Midbrain (tissue), 1 donor: ENCODE measurements at places on chromosomes 2 and 18.
A peak's percentile ranks its signal among the peaks of the same experiment; 100 is the strongest.

- no peak for DNase-seq
Observed at GRCh38 chr18:56709463-56709862, 58.3 kb downstream of the WDR7 start.

DNA sequence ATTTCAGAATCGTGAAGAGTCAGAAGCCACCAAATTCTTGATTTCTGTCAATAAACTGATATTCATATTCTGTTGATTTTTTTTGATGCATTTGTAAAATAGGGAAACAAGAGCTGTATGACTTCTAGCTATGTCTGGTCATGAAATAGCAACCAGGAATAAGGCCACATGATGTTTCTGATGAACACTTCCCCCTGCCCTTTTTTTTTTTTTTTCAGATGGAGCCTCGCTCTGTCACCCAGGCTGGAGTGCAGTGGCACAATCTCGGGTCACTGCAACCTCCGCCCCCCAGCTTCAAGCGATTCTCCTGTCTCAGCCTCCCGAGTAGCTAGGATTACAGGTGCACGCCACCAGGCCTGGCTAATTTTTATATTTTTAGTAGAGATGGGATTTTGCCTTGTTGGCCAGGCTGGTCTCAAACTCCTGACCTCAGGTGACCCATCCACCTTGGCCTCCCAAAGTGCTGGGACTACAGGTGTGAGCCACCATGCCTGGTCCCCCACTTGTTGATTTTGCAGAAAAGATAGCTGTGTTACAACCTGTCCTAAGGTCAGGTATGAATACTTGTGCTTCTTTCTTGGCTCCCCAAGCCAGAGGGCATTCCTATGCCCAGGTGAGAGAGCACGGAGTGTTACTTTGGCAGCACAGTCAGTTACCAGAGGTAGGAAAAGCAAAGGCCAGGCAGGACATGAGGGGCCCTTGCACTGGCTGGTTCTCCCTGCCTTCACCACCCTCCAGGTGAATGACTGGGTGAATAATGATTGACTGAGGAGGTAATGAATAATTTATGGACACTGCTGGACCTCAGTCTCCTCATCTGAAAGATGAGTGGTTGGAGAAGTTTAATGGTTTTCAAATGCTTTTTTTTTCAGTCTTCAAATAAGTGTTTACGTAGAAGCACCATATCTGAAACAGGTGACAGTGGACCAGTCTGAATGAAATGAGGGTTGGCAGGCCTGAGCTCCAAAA lies 39.6 kb downstream of the PAX8 start:
- no peak for DNase-seq

GRCh38 chr18:22228976-22229375 lies 59.6 kb downstream of the GATA6 start:
- no peak for DNase-seq

DNA sequence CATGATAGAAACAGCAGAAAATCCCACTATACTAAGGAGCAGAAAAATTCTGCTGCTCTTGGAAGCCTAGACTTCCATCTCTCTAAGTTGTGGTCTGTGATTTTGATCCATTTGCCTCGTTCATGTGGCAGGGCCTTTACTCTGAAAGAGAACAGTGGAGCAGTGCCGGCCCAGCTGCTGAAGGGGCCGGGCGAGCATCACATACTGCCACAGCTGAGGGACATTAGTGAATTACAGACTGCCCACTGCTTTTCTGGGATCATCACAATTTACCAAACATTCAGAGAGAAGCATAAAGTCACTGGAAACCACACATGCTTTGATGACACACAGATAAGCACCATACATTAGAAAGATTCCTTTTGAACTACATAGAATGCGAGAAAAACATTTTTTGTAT lies 217.0 kb upstream of the BOD1L2 start:
- DNase-seq, result peak; percentile 17

- DNase-seq, result no peak
Observed at GRCh38 chr2:157364257-157364974, 38.8 kb upstream of the ERMN start.

- no peak for DNase-seq
Observed at GRCh38 chr2:65311049-65311448, 83.4 kb downstream of the ACTR2 start.

GRCh38 chr2:159661286-159661685 lies 44.9 kb upstream of the BAZ2B start:
- no peak for DNase-seq

DNA sequence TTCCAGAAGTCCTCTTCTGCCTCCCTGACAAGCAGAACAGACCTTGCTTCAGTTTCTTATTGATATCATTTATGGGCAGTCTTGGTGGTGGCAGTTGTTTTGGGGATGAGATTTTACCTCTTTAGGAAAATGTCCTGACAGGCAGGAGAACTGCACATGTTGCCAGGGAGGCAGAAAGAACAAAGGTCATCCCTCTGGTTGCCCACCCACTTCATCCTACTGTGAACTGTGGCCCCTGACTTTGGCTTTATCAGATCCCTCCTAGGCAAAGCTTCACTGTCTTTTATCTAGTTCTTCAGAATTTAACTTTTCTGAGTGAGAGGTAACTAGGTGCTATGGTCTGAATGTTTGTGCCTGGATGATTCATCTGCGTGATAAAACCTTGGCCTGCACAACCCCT lies 2071.3 kb upstream of the CELF4 start:
- DNase-seq, result no peak

- DNase-seq, result no peak
Observed at GRCh38 chr2:31244101-31244500, 10.1 kb downstream of the EHD3 start.

DNA sequence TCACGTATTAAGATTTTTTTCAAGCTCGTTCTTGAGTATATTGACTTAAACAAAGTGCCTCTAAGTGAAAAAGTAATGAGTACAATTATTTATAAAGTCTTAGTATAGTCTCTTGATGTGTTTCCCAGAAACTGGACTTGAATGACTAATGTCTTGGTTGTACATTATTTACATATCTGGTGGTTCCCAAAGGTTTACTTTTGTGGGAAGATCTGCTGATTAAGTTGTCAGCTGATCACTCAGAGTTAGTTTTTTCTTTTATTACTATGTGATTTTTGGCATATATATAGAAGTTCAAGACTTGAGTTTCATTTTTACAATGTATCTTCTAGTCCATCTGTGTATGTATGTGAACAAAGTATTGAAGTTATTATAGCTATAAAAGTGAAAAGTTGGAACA lies 29.5 kb downstream of the RNF144A start:
- no peak for DNase-seq

GRCh38 chr2:72824224-72824842 lies 1.5 kb downstream of the EXOC6B start:
- DNase-seq, result no peak

DNA sequence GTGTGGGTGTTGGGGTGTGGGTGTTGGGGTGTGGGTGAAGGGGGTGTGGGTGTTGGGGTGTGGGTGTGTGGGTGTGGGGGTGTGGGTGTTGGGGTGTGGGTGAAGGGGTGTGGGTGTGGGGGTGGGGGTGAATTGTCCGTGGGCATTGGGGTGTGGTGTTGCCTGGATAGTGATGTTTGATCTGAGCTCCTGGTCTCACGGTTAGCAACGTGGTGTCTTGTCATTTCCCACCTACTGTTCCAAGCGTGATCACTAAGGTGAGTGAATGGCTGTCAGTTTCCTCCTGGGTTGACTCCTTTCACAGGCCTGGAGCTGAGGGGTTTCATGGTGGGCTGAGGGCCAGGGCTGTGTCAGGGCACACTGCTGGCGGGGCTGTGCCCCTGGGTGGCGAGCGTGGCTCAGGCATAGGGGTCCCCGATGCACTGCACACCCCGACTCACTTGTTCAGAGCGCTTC lies 27.2 kb downstream of the RTP5 start:
- no peak for DNase-seq

DNA sequence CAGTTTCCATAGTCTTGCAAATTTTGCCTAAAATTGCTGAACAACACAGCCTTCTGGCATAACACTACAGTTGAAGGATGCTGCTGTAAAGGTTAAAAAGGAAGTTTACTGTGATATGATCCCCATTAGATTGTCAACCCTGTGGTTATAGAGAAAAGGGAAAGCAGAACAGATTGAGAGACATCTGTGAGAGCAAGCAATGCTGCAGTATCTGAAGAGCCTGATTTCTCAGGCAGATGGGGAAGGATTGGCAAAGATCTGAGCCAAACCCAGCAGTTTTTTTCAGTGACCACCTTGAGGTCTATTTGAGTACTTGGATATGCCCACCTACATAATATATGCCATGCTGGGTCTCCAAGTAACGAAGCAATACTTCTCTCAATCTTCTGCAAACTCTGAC lies 8.5 kb upstream of the ST8SIA3 start:
- no peak for DNase-seq

GRCh38 chr2:60337142-60337497 lies 216.3 kb downstream of the BCL11A start:
- DNase-seq, result no peak

DNA sequence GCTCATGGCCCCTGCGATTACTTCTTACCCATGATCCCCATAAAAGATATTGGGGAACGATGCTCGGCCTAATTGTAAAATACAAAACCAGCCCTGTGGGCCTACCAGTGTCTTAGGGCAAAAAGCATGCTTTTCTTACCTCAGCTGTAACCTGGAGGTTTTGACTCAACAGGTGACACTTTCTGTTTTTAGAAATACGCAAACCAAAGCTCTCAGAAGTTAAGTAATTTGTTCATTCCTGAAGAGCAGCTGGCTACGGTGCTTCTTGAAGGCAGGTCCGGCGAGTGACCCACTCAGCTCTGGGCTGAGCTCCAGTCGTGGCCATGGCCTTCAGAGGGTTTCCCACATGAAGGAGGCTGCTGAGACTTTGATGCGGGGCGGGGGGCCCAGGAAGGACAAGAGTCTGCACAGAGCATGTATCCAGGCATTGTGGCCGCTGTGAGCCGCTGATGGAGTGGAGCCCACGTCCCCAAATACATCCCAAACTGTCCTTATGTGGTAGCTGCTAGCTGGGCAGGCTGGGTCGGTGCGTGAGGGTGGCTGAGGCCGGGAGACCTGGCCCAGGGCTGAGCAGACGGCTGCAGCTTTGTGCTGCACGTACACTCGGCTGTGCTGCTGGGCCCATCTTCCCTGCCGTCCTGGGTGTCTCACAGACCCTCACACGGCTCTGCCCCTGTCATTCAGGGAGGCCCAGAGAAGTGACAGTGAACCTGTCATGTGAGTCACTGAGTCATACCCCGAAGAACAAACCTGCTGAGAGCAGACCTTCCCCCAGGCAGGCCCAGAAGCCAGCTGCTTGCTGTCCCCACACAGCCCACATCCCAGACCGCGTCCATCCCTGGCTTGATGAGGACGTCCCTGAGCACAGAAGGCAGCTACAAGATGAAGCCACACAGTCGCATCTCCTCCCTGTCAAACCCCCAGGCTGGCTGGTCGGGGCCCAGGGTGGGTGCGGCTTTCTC lies 34.1 kb downstream of the ITGB1BP1 start:
- DNase-seq, result no peak

- no peak for DNase-seq
Observed at GRCh38 chr2:197982565-197982964, 178.2 kb downstream of the PLCL1 start.

- DNase-seq, result no peak
Observed at GRCh38 chr18:50055488-50055887, 139.5 kb downstream of the MYO5B start.

GRCh38 chr2:24774373-24774772 lies 18.8 kb downstream of the PTRHD1 start:
- DNase-seq, result no peak

- DNase-seq, result no peak
Observed at GRCh38 chr2:28754321-28754720, 2.7 kb downstream of the PPP1CB start.

DNA sequence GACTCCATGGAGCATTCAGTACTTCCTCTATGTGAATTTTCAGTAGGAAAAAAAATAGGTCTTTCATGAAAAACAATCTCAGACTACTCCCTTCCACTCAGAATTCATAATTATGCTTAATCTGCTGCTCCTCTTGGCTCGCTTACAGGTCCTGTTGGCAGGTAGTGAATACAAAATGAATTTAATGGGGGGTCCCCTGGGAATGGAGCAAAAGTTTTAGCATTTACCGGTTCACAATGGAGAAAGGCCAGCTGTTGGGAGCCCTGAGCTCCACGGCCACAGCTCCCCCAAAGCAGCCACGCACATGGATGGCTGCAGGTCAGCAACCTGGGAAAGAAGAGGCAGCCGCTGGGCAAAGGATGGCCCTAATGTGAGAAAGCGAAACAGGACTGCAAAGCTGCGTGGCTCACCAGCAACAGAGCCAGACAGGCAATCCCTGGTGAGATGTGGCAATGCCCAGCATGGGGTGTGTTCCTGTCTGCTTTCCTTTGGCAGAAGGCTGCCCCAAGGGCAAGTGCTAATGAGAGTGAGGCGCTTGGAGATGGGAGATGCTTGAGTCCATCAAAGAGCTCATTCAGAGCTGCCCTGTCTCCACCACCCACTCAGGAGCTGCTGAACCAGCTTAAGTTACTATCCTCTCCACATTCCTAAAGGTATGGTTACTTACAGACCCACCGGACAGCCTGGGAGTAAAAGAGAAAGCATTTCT lies 447.4 kb downstream of the EPHA4 start:
- DNase-seq, result no peak

GRCh38 chr2:40036241-40036640 lies 257.2 kb upstream of the THUMPD2 start:
- no peak for DNase-seq

GRCh38 chr2:181106229-181106628 lies 125.8 kb downstream of the UBE2E3 start:
- no peak for DNase-seq

DNA sequence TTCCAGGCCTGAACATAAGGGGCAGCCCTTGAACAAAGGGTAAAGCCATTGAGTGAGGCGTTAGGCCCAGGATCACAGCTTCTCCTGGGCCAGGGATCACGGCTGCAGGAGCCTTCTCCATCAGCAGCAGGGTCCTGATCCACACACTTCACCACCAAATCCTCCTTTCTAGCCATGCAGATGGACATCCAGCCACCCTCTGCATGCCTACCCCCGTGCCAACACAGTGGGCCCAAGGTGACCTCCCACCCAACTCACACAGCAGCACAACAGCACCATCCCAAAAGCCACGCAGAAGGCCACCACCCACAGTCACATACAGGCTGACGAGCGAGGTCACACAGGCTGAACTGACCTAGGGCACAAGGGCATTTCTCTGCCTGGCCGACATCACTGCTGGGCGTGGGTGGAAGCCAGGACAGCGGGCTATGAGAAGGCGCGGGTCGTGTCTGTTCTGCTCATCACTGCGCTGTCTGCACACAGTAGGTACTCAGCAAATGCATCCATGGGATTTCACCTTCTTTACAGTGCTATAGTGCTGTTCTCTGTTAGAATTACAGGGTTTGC lies 31.2 kb downstream of the TFCP2L1 start:
- no peak for DNase-seq

DNA sequence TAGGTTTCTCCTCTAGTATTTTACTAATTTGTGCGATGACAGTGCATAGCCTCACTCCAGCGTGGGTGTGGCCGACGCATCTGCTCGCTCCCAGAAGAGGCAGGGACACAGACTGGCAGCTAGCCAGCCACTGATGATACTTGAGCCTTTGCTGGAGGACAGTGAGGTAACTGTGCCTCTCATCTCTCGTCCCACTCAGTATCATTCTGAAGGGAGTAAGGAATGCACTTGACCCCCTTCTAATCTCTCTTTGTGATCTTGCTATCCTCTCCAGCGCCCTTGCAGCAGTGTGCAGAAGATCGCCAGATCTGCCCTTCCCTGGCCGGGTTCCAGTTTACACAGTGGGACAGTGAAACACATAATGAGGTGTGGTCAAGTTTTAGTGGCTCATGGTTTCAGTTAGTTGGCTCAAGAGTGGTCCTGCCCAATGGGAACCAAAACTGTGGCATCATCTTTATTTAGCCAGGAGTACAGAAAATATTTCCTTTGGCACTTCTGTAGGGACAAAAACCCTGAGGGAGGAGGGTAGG lies 17.5 kb downstream of the NCAPH start:
- no peak for DNase-seq

- no peak for DNase-seq
Observed at GRCh38 chr2:53442783-53443182, 324.8 kb upstream of the CHAC2 start.

GRCh38 chr2:157473581-157473980 lies 29.7 kb upstream of the CYTIP start:
- no peak for DNase-seq
